GM04503 (cell line): ENCODE measurements at places on chromosomes 6 and 20.

DNA sequence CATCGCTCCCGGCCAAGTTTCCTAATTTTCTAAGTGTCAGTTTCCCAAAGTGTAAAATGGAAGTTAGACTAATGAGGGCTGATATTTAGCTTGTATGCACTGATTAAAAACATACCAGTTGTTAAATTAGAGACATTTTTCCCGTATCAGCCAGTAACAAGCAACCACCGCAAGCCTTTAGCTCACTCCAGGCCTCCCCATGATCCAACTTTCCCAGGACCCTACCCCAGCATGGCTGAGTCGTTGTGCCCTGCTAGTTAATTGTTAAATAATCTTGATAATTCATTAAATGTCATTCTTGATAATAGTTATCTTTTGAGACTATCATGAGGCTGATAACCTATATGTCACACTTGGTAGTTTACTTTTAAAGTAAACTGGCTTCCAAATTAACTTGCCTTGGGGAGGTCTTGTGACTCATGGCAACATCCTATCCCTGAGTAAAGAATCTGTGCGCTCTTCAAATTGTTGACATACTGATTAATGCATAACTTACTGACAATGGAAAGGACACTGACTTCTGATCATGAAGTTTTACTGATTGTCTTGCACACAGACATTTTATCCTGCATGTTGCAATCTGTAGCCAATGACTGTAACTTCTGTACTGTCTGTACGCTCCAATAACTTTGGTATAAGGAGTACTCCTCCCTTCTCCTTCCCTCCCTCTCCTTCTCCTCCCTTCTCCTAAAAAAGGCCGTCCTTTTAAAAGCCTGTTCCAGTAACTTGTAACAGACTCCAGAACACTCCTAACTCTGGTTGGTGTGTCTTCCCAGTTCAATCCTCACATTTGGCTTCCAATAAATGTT is 6.3 kb upstream of the GTF3C6 start:
- DNase-seq = no peak

- no peak for DNase-seq
Observed at GRCh38 chr6:98586163-98586562, 248.2 kb upstream of the POU3F2 start.

DNA sequence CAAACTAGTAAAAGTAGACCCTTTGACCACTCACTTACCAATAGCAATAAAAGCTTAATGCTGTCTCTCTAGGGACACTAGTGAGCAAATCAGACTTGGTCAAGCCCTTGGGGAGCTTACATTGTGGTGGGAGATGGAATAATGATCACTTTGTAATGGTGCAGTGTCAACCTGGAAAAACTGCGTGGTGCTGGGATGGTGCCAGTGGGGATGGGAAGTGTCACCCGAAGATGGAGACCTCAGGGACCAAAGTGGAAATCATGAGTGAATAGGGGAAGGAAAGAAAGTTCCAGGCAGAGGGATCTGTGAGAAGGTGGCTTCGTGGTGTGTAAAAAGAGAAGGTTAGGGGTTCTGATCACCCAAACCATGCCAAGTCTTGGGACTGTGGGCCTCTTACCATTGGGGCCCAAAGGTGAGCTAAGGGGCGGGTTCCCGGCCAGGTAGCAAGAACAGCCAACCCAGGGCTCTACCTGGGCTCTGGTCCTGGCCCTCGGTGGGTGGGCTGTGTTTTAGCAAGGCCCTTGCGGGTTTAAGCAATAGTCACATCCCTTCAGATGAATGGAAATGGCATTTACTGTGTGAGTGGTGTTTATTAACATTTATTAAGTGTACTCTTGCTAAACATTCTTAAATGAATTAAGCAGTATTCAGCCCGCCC is 15.5 kb downstream of the DYNLRB1 start:
- no peak for DNase-seq

GRCh38 chr20:37895166-37895565 is 7.8 kb upstream of the VSTM2L start:
- DNase-seq = no peak

DNA sequence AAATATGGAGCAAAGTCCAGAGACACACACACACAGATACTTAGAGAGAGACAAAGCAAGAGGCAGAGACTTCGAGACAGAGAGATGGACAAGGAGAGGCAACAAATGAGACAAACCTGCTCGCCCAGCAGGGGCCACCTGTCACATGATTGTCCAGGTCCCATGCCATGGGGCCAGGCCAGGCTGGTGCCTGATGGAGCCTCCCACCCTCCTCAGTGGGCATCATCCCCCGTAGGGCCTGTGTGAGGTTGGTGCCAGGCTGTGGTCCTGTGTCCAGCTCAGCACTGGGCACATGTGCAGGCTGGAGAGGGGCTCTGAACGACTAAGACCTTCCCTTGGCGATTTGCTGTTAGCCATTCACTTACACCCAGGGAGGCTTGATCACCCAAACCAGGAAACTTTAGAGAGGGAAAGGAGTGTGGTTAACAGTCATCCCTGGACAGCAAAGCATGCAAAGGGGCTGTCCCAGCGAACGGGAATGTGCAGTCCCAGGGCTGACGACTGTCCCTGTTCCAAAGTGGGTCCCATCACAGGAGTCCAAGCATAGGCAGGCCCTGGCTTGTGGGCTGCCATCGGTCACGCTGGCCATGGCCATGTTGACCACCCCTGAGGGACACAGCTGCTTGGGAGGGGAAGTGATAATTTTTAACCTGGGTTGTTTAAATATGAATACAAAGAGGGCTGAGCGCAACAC is 38.4 kb upstream of the PHACTR3 start:
- DNase-seq = no peak

DNA sequence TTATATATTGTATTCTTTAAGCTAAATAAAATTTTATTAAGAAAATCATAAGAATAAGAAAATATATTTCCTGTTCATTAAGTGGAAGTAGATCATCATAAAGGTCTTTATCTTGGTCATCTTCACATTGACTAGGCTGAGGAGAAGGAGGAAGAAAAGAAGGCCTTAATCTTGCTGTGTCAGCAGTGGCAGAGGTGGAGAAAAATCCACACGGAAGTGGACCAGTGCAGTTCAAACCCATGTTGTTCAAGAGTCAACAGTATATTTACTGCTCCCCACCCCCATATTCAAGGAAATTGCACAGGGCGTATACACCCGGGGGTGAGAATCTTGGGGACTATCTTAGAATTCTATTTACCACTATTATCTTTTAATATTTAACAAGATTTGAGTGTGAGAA is 178.6 kb upstream of the SCGN start:
- DNase-seq = no peak

- no peak for DNase-seq
Observed at GRCh38 chr20:33169176-33169794, 1.3 kb downstream of the BPIFA2 start.

DNA sequence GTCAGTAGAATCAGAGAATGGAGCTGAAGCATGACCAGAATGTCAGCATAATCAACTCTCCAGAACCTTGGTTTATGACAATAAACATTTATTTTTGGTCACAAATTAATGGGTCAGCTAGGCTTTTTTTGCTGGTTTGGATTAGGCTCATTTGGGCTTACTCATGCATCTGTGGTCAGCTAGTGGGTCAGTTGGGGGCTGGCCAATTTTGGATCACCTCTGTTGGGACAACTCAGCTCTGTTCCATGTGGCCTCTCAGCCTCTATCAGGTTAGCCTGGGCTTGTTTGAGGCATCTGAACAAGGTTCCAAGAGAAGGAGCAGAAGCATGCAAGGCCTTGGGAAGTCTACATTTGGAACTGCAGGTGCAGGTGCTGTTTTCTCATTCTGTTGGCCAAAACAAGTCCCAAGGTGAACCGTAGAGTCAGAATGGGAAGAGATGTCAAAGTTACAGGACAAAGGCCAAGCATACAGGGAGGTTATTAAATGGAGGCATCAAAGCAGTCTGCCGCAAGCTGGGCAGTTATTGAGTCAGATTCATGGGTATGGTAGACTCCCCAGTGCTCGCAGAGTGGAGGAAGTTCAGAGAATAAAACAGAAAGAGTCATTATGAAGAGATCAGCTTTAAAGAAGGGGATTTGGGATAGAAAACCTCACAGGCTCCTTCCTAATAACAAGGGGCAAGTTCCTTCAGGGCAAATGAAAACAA is 173.0 kb downstream of the PLCB4 start:
- no peak for DNase-seq

GRCh38 chr6:160218810-160219209 is 39.8 kb downstream of the SLC22A2 start:
- DNase-seq = no peak

DNA sequence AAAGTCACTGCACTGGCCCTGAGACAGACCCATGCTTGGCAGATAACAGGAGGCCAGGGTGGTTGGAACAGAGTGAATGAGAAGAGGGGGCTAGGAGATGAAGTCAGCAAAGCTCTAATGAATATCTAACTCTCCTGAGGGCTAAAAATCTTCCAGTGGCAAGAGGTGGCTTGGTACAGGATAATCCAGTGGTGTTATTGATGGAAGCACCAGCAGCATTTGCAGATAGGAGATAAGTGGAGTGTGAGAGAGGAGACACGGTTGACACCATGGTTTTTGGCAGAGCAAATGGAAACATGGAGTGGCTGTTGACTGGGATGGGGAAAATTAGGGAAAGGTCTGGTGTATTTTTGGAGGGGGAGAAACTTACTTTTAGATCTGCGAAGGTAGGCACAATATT is 363.0 kb downstream of the ARHGAP18 start:
- no peak for DNase-seq

DNA sequence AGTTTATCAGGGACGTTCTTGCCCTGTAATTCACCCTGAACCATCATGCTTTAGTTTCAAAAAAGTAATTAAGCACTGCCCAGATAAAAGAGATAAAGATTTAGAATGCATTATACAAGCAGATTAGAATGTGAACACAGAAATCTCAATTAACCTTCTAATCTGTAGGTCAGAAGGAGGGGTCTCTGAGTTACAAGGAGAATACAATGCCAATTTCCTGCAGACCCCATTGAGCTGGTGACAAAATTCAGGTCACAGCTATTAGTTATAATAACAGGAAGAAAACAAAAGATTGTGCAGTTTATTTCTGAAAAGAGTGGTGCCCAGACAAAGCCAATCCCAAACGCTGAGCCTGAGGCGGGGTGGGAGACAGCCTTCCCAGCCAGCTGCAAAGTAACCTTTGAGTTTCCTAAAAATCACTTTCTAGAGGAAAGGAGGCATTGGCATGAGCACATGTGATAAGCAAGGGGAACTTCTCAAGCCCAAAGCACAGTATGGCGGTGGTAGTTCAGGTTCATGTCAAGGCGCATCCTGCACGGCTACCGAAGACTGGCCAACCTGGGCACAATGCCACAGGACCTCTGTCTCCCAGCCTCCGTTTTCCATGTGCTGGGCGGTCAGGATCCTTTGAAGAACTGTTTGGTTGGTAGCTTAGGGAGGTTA is 192.5 kb downstream of the TTLL2 start:
- no peak for DNase-seq

DNA sequence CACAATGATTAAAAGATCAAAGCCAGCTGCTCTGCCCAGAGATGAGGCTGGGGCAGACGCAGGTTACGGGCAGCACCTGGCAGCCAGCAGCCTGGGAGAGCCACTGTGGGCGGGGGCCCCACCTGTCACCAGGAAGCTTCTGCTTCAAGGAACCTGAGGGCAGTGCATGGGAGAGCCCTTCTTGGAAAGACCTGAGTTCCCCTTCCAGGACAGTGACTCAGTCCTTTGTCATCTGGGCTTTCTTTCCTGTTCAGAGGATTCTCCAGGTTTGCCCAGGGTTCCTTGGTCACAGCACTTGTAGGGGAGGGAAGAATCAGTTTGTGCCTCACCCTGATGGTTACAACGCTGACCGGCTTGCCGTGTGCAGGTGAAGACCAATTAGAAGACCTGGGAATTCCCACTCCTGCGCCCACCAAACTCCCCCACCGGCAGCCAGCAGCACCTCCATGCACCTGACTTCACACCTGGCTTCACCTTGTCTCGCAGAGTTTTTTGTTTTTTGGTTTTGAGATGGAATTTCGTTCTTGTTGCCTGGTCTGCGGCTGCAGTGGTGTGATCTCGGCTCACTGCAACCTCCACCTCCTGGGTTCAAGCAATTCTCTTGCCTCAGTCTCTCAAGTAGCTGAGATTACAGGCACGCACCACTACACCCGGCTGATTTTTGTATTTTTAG is 2.0 kb downstream of the ZBP1 start:
- no peak for DNase-seq

GRCh38 chr20:3515379-3516170 is 44.8 kb downstream of the ATRN start:
- no peak for DNase-seq

DNA sequence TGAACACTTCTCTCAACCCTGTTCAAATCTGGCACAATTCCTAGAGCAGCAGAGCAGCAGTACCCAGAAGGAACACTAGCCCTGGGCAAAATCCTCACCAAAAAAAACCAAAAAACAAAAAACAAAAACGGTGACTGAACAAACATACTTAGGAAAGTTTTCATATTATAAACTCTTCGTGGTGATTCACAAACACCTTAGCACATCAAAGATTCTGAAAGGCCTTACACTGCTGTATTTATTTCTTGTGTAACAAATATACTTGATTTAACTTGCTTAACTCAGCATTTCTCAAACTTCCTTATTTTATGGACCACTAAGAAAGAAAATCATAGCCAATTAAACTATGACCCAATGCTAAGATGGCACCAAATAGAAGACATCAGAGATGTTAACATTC is 57.8 kb upstream of the RREB1 start:
- no peak for DNase-seq

DNA sequence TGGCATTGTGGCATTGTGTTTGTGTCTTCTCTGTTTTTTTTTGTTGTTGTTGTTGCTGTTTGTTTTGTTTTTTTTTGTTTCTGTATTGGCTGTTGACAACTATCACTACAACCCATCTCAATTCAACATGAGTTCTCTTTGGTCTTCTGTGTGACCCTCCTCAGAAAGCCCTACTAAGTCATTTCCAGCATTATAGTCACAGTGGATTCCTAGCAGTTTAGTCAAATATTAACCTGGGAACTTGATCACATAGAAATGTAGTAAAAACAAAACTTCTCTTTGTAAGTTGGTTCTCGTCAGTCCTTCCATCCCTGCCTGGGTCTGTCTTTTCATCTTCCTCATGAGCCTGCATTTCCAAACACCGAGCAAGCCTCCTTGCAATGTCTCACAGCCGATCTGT is 16.8 kb downstream of the SLC17A2 start:
- DNase-seq = no peak

- DNase-seq = no peak
Observed at GRCh38 chr20:59141818-59142581, 21.6 kb upstream of the ZNF831 start.

DNA sequence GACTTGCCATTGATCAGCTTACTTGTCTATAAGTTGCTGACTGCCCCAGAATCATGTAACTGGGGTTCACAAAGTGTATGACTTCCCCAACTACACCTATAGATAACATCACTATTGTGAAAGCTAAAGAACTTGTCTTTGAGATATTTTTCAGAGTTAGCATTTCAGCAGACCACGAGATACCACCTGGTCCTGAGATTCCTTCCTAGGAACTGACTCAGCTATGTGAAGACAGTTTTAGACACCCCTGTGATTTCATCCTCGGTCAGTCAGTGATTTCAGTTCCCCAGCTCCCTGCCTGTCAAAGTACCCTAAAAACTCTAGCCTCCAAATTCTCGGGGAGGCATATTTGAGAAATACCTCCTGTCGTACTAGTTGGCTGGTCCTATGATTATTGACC is 62.4 kb downstream of the TXNDC5 start:
- DNase-seq = no peak

- DNase-seq = no peak
Observed at GRCh38 chr20:2290486-2290885, 5.3 kb upstream of the TGM3 start.

- peak; percentile 98 for DNase-seq
Observed at GRCh38 chr6:139764498-139764986, 390.1 kb upstream of the CITED2 start.
